Head of caudate nucleus (tissue), 42 donors: ENCODE measurements at places on chromosomes 1 and 21.

DNA sequence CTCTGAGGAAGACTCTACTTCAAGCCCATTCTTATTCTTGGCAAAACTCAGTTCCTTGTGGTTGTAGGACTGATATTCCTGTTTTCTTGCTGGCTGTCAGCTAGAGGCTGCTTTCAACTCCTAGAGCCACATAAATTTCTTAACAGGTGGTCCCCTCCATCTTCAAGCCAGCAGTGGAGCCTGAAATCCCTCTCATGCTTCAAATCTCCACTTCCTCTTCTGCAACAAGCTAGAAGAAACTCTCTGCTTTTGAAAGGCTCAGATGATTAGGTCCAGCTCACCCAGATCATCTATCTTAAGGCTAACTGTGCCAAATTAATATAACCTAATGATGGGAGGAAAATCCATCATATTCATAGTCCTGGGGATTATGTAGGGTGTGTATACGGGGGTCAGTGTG is 43.2 kb upstream of the CD34 start:
- no peak for DNase-seq

DNA sequence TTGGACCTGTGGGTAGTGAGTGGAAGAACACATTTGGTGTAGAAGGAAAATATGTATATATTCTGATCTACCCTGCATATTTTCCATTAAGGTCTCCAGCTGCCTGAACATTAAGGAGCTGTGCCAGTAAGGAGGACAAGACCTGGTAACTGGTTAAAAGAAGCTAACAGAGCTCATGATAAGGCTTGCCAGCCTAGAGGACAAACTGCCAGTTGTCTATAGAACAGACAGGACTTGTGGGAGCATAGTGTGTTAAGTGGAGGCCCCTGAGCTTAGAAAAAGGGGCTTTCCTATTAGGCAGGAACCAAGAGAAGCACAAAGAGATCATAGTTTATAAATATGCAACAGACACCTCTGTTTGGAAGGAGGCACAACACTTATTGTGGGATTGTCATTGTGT is 23.0 kb downstream of the DNM3 start:
- DNase-seq, result no peak

DNA sequence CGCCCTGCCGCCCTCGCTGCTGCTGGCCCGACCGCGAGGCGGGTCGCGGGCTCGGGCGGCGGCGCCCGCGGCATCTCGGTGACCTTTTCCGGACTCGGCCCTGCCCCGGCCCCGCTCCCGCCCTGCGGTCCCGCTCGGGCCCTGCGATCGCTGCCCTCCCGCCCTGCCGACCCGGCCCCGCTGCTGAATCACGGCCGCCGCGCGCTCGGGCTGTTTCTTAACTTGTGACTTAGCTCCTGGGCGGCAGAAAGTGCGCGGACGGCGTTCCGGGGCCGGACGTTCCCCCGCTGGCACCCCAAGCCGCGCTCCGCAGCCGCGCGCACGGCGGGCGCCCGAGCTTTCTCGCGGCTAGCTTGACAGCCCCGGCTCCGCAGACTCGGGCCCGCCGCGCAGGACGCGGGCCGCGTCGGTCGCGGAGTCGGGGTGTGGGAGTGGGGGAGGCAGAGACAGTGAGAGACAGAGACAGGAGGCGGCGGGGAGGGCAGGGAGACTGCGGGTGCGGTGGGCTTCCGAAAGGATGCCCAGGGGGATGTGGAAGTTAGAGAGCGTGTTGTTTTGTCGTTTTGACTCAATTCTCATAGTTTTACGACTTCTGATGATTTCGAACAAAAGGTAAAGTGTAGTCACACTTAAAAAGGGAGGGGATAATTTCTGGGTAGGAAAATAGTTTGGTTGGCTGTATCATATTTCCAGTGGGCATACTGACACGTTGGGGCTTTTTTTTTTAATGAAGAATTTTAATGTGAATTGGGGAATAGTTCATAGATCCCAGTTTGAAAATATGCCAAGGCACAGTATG is 49.8 kb downstream of the PRDM2 start:
- DNase-seq, result peak; percentile 46

GRCh38 chr1:220007438-220007837 is 38.9 kb downstream of the EPRS1 start:
- DNase-seq, result no peak

DNA sequence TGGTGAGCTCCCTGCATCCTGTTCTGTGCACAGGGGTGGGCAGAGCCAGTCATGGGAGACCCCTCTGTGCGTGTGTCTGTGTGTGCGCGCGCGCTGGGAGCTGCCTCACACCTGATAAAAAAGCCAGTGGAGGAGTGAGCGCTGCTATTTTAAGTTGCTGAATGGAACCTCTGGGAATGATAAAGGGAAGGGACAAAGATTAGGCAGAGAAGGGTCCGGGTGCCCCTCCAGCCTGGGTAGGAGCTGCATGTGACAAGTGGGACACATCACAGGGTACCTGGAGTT is 847 bp downstream of the ADORA1 start:
- DNase-seq, result no peak

- no peak for DNase-seq
These were observed 25.6 kb downstream of the TMEM53 start for GRCh38 chr1:44648529-44649250.

DNA sequence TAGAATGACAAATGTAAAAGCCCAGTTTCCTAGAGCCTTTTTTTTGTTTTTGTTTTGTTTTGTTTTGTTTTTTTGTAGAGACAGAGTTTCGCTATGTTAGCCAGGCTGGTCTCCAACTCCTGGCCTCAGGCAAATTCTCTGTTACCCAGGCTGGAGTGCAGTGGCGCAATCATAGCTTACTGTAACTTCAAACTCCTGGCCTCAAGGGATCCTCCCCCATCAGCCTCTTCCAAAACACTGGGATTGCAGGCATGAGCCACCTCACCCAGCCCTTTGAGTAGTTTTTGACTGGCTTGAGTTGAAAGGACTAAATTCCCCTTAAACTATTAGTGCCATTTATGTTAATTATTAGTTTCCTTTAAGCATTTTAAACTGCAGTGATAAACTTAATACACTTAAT is 28.8 kb upstream of the ZBTB18 start:
- no peak for DNase-seq

GRCh38 chr1:100354971-100355394 is 2.7 kb downstream of the CDC14A start:
- no peak for DNase-seq

DNA sequence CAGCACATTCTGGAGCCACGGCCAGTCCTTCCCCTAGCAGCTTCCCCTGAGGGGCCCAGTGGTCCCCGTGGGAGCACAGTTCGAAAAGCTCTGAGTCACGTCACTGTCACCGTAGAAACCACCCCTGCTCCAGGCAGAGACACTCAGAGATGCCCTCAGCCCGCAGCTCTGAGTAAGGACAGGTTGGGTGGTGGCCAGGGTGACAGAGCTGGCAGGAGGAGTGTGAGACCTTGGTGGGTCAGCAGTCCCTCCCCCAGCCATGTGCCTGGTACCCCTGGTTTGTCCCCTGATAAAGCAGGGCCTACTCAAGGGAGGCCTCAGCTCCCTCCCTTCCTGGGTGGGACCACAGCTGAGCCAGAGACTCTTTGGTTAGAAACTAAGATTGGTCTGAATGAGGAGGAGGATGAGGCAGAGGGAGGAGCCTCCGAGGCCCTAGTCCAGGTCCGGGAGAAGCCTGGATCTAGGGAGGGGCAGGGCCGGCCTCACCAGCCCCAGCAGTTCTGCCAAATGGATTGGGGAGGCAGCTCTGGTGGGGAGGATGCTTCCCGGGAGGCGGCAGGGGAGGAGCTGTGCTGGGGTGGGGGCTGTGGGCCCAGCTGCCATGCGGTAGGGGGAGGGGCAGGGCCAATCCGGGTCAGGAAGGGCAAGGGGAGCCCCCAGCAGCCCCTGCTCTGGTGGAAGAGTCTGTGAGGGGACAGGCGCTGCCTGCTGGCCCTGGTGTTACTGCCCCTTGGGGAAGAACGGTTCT is 55.2 kb downstream of the SLC9A1 start:
- DNase-seq, result no peak

DNA sequence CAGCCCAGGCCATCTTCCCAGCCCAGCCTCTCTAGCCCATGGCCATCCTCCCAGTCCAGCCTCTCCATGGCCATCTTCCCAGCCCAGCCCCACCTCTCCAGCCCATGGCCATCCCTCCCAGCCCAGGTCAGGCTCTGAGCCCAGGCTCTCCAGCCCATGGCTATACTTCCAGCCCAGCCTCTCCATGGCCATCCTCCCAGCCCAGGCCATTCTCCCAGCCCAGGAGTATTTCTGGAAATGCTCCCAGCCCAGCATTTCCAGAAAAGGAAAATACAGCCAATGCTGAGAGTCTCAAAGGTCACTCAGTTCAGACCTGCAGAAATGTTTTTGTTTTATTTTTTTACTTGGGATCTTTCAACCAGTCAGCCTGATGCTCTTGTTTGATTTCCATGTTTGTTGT is 70.0 kb upstream of the ZNF281 start:
- DNase-seq, result no peak

GRCh38 chr1:202858331-202858730 is 30.6 kb downstream of the RABIF start:
- no peak for DNase-seq
